PC-3 (cell line): ENCODE measurements at places on chromosomes 6 and 20. TPM values are rescaled to one million over a fixed set of nuclear protein-coding genes. Genes with fewer than 3 reads are reported as not detected.
A peak's percentile ranks its signal among the peaks of the same experiment; 100 is the strongest.

PPP1R3G gene
- 2.8 and 3.2 TPM in 2 replicates for total RNA-seq

PREP gene
- 16.9 and 18.5 TPM in 2 replicates for total RNA-seq

RMND1 gene
- total RNA-seq, result 13.9 and 20.8 TPM in 2 replicates

HLA-DOB gene
- 0.29 and 0.63 TPM in 2 replicates for total RNA-seq

NRSN1 gene
- not detected in 2 replicates for total RNA-seq

FNDC11 gene
- 0.40 and 1.8 TPM in 2 replicates for total RNA-seq

MAPK13 gene
- total RNA-seq, result 36.9 and 41.4 TPM in 2 replicates

DNA sequence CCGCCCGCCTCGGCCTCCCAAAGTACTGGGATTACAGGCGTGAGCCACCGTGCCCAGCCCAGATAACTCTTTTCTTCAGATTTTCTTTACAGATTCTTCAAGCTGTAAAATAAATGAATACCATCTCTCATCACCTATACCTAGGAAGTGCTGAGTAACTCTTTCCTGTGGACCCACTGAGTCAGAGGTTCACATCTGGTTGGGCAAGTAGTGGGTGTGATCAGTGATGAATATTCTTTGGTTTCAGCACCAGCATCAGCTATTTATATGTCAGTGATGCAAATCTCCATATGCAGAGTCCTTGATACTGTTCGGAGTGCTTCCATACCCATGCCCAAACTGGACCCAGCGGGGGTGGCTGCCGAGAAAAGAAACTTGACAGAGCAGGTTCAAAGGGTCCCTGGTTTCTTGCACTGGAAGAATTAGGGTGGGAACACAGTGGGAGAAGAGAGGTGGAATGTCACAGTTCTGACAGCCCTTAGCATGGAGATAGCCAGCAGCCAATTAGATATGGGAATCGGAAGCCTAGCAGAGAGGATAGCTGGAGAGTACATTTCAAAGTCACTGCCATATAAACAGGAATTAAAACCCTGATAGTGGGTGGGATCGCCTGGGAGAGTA is 64.9 kb upstream of the DDR1 start:
- DNase-seq, result peak; percentile 51

DNA sequence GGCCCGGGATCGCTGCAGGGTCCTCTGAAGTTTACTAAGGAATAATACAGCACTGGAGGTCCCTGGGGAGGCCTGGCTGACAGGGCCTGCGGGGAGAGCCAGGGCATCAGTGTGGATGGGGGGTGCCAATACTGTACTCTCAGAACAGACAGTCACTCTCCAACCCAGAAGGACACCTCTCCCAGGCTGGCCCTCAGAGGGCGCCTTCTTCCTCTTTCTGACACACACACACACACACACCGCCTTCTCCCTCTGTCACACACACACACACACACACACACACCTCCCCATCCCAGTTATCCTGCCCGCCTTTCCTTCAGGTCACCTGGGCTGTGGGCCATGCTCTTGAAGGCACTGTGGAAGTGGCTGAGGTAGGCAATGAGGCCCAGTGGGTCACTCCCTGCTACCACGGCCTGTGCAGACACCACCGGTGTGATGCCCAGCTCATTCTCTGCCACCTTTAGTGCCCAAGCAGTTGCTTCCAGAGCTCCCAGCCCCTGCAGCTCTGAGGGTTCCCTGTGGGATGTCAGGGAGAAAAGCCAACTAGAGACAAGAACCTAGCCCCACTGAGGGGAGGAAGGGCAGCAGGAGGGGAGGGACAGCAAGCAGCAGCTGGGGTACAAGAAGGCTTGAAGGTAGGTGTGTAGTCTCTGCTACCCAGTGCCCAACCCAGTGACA is 7.5 kb downstream of the SMPD2 start:
- DNase-seq, result no peak

- no peak for DNase-seq
Observed at GRCh38 chr6:120290964-120291363, 941.4 kb upstream of the MAN1A1 start.

- DNase-seq, result no peak
Observed at GRCh38 chr20:58044931-58045555, 183.4 kb downstream of the ANKRD60 start.

DNA sequence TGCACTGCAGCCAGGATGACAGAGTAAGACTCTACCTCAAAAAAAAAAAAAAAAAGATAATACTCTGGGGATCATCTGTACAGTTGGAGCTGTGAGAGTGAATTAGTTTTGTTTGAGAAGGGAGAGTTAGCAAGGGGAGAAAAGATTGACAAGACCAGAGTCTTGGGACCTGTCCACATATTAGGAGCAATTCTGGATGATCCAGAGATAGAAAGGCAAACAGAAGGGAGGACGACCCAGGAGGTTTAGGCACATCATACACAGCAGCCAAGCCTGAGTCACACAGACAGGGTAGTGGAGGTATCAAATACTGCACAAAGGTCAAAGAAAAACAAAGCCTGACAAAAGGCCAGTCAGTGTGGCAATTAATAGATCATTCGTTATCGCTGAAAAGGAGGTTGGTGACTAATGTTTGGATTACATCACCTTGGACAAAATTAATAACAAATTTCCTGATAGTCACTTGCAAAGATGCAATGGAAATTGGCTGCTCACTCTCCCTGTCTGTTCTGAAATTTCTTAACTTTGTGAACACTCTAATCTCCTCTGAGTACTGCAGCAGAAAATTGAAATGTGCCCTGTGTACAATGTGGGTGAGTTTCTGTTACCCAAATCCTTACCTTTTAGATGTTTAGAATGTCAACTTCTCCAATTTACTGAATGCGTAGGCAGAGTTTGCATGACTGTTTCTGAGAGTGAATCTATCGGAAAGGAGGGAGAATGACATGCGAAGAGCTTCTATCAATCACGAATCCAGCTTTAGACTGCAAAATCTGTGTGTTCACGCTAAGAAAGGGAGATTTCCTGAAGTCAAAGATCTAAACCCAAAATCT is 105.4 kb downstream of the TSHZ2 start:
- DNase-seq, result peak; percentile 17

DNA sequence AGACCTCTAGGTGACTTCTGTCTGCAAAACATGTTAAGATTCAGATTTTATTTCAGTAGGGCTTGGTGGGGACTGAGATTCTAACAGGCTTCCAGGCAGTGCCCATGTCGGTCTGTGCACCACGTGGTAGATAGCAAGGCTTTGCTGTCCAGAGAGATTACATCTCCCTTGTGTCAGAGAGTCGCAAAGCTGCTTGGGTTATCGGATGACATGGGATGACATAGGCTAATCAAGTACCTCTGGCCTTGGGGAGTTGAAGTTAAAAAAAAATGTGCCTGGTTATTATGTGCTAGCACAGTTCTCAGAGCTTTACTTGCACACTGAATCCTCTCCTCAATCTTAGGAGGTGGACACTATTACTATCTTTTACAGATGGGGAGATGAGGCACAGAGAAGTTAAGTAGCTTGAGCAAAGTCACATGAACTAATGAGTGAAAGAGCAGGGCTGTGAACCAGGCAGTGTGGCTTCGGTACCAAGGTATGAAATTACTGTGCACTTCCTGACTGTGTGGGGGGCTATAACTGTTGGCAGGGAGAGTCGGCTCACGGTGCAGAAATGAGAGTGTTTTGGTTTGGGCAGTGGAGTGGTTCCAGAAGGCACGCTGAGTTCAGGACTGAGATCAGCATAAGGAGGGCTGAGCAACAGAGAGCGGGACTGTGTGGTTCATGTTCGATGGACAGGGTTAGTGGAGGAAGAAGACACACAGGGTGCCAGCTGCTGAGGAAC is 41.1 kb downstream of the FARS2 start:
- no peak for DNase-seq

GRCh38 chr6:54846243-54846856 is at the start of gene FAM83B:
FAM83B (plus strand) TSS chr6:54846771; CDS start chr6:54870247, 23,476 bp downstream.
- no peak for DNase-seq

DNA sequence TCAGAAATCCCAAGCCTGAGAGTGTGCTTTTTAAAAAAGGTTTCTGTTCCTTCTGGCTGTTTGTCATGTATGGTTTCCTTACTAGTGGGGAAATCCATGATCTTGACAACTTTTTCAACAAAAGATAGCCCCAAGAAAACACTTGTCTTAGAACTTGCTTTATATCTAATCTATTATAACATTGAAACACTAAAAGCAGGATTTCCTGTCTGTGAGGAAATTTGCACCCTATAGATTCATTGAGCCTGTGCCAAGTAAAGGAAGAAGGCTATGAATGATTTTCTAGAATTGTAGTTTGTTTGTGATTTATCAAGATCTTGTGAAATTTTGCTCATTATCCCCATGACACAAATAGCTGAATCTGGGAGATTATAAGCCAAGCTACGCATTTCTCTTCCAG is 238.6 kb upstream of the RIN2 start:
- DNase-seq, result no peak

DNA sequence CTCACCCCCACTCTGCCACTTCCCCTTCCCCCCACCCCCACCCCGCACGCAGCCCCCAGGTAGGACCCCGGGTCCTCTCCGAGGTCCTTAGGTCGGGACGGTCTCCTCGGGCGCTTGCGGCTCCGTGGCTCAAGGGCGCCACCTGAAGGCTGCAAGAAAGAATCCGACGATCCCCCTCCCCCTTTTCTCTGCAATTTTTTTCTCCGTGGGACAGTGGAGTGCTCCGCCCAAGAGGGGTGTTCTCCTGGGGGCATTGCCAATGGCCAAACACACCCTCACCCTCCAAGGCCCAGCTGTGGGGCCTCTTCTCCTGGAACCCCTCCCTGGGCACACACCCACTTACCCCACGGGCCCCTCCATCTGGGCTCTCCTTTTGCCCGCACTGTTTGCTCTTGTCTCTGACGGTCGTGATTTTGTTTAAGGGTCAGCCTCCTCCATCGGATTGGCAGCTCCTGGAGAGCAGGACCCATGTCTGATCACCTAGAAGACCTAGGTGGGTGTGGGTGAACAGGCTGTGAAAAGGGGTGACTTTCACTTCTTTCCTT is 1.1 kb upstream of the TMEM74B start:
- DNase-seq, result peak; percentile 71

- peak; percentile 69 for DNase-seq
Observed at GRCh38 chr6:39865011-39865888, 69.0 kb downstream of the MOCS1 start.

DNA sequence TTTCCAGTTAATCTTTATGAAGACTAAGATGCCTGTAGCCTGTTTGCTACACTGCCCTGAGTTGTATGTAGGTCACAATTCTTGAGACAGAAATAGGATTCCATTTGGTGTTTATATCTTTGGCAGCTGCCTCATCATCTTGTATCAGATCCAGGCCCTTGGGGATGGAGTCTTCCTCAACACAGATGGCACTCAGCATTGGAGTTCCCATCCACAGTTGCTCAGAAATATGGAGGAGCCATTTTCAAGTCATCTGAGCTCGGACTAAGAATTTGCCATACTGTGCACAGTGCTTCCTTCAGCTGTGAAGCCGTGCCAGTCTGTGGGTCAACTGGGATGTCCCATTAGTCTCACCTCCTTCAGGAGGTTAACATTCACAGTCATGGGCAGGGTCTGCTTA is 156.6 kb downstream of the ZDHHC14 start:
- no peak for DNase-seq

DNA sequence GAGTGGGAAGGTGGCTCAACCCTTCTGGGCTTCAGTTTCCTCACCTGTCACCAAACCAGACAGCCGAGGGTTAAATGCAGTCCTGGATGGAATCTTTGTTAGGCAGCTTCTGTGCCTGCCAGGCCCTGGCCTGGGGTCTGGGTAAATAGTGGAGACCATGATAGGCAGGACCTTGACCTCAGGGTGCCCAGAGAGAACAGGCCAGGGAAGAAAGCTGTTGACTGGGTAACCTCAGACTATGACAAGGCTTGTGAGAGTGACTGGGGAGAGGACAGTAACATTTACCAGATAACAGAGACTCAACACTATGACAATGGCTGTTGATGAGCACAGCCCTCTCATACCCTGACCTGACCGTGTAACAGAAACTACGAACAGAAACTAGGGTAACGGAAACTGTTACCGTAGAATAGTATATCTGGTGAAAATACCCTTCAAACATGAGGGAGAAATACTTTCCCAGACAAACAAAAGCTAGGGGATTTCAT is 218.3 kb downstream of the PREX1 start:
- no peak for DNase-seq

- DNase-seq, result no peak
Observed at GRCh38 chr20:21172626-21173025, 46.7 kb downstream of the KIZ start.

GRCh38 chr6:114024746-114025145 is 53.8 kb upstream of the HDAC2 start:
- DNase-seq, result no peak

- DNase-seq, result peak; percentile 60
Observed at GRCh38 chr6:106390088-106390487, 29.6 kb downstream of the CRYBG1 start.

- peak; percentile 56 for DNase-seq
Observed at GRCh38 chr6:118580585-118581419, 32.7 kb downstream of the PLN start.

DNA sequence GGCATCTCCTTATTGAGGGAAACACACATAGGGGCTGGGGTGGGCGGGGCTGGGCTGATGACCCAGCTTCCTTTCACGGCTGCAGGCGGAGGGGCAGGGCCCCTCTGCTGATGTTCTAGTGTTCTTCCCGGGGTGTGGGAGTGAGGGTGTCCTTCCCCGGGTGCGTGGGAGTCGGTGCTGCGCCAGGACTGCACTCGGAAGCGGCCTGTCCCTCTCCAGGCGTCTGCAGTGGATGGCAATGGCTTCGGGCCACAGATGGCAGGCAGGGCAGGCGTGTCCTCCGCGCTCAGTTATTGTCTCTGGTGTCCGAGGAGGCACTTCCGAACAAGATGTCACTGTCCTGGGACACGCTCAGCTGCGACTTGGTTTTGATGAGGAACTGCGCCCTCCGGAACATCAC is 19.2 kb downstream of the KCNG1 start:
- no peak for DNase-seq

DNA sequence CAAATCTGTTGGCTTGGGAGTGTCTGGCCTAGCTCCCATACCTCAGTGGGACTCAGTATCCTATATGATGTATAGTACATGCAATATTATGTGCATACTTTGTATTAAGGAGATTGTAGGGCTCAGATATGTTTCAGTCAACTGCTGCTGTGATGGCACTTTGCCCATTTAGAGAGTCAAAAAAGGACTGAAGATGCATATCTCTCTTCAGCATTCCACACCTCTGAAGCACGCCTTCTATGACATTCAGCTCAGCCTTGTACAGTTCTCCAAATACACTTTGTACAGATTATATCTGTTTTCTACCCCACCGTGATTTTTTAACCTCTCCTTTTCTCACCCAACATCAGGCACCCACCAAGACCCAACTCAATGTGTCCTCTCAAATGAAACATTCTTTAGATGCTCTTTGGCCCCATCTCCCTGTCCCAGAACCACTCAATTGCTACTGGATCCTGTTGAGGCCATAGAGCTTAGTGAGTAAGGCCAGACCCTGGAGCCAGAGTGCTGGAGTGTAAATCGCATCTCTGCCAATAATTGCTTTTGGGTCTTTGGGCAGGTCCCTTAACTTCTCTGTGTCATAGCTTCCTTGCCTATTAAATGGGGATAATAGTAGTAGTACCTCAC is 15.6 kb downstream of the ENPP1 start:
- no peak for DNase-seq
